H4 (cell line): ENCODE measurements at places on chromosomes 3 and 15.

DNA sequence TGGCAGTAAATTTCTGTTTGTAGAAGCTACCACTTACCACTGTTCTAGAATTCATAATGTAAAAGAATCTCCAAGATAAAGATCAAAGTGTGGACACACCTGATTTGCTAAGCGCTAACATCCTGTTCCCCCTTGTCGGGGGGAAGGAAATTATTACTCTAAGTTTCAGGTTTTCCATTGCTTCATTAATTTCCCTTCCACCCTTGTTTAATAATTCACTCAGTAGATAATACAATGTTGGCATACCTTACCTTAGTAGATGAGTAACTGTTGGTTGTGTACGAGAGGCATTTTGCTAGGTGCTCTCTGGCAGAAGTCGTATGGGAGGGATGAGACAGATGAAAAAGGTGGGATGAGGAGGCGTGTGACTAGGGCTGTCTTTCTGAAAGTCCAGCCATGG is 641.2 kb upstream of the ARRDC4 start:
- DNase-seq, result no peak

GRCh38 chr3:170563712-170564423 is 22.0 kb downstream of the SLC7A14 start:
- DNase-seq, result peak; percentile 53

DNA sequence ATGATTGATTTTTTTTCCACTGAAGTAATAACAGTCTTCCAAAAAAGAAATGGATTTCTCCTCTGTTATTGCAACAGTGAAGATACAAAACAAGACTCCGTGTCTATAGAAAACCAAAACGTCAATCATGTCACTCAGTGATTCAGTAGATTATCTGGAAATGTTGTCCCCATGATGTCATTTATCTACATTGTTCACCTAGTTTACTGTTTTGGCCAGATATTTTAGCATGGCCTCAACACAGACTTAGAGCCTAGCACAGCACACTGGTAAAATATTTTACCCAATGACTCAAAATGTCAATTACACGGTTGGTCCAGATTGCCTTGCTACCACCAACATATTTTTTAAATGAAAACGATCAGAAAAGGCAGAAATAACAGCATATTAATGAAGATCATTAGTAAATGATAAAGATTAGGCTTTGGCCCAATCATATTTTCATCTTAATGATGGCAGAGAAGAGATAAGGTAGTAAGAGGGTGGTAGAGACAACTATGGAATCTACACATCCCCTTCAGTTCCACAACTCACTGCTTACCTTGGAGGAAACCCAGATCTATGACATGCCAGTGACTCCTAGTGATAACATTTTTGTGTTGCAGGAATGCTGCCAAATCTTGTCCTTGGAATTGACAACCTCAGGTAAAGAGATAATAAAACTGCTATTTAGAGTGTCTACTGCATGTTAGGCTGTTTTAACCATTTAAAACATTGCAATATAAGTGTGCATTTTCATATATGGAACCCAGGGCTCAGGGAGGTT is 347.7 kb upstream of the ARPP21 start:
- no peak for DNase-seq

- no peak for DNase-seq
Measured at GRCh38 chr3:72008226-72008996, 223.5 kb upstream of the PROK2 start.

DNA sequence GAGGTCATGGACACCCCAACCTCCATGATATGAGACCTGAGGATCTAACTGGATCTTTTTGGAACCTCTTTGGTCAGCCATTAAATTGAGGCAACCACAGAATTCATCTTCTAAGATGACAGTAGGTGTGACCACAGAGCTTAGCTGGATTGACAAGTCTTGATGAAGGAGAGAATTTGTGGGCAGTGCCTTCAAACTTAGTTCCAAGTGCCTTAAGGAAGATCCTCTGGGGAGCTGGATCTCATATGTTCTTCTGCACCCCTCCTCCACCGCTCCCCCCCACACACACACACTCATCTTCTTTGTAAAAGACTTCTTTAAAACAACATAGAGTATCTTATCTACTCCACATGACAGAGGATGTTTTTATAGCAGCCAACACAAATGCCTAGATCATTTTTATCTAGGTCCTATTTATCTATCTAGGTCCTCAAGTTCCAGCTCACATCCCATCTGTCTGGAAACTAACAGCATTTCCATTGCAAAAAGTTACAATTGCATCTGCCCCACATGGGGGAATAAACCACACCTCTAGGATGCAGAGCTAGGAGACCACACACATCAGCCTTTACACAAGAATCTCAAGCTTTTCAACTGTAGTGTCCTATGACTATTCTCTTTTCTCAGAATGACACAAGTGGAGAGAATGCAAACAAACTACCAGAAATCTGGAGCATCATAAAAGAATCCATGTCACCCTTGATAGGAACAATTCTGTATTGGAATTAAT is 37.4 kb downstream of the WWTR1 start:
- DNase-seq, result no peak

DNA sequence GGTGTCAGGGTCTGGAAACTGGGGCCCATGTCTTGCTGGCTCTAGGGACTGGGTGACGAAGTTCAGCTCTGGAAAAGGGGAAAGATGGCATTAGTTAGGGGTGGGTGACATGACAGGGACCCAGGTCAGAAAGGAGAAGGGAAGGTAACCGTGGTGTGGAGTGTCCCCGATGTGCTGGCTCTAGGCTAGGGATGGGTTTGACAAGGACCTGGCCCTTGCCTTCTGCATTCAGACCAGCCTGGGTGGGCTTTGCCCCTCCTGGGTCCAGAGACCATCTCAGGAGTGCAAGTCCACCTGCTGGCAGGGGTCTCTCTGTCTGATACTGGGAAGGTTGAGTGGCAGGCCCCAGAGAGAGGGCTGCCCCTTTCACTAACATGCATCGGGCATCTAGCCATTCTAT is 28.7 kb upstream of the ATP2B2 start:
- no peak for DNase-seq

DNA sequence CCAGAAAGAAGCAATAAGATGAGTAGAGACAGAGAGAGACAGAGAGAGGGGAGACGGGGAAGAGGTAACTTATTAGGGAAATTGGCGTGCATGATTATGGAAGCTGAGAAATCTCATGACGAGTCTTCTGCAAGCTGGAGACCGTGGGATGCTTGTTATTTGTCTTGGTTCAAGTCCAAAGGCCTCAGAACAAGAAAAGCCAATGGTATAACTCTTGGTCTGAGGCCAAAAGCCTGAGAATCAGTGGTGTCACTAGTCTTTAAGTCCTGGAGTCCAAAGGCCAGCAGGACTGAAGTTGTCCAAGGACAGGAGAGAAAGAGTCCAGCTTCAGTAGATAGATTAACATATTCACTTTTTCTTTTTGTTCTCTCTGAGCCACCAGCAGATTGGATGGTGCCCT is 613.6 kb downstream of the CADM2 start:
- DNase-seq, result no peak
